Fibroblast of upper back skin (primary cell): ENCODE measurements at places on chromosomes 13 and 19.

- DNase-seq, result no peak
These were observed 3.6 kb downstream of the TRIP10 start for GRCh38 chr19:6743066-6743465.

GRCh38 chr19:30391052-30391451 is 18.9 kb downstream of the ZNF536 start:
- no peak for DNase-seq

- DNase-seq, result no peak
These were observed 26.7 kb upstream of the TDRD3 start for GRCh38 chr13:60370343-60370742.

GRCh38 chr13:59710996-59711701 is 452.6 kb downstream of the DIAPH3 start:
- DNase-seq, result peak; percentile 21

DNA sequence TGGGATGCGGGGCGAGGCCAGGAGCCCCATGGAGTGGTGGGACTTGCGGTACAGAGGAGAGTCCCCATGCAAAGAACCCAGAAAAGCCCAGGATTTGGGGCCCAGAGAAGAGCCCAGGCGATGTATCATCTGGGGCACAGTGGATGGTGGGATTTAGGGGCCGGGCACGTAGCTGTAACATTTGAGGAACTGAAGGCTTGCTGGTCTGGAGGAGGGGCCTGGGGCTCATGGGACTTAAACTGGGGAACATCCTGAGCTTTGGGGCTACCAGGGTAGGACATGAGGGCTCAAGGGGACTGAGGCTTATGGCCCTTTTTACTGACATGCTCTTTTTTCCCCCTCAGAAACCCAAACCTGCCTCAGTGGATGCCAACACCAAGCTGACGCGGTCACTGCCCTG is 13.5 kb downstream of the MED25 start:
- no peak for DNase-seq

DNA sequence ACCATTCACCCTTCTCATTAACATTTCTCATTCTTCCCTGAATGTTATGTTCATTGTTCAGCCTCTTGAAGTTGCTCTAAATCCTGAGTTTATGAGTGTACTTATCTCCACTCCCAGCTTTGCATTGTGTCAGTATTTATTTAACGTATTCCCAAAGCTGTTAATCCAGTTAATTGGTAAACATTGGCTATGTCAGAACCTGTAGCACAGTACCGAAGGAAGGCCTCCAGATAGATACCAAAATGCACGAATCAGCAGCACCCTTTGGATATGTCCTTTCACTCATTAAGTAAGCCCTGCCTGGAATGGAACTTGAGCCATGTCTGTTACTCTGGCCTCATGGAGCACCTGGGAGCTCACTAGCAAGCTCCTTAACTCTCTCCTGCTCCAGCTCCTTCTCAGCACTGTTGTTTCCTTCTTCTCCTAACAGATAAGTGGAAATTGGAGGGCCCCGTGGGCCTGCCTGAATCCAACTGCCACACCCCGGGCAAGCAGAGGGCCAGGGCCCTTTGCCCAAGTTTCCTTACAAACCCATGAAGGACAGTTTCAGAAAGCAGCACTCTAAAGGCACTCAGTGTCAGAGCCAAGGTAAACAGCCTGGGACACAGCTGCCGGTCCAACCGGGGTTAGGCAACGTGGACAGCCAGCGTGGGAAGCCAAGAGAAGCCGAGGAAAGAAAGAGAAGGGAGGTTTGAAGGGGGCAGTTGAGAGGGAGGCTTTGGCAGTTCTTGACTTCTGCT is 155.0 kb upstream of the SERP2 start:
- no peak for DNase-seq

DNA sequence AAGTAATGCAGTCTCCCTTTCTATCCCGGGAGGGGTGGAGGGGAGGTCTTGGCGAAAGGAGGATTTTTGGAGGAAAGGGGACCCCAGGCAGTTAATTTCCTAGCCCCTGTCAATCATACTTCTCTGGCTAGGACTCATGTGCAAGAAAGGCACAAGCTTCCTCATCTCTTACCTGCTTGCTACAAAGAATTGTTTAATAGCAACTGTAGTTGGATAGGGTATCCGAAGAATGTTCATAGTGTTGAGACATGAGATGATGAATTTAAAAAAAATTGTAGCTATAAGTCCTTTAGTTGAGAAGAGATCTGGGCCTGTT is 525 bp downstream of the BORA start:
- DNase-seq, result no peak

DNA sequence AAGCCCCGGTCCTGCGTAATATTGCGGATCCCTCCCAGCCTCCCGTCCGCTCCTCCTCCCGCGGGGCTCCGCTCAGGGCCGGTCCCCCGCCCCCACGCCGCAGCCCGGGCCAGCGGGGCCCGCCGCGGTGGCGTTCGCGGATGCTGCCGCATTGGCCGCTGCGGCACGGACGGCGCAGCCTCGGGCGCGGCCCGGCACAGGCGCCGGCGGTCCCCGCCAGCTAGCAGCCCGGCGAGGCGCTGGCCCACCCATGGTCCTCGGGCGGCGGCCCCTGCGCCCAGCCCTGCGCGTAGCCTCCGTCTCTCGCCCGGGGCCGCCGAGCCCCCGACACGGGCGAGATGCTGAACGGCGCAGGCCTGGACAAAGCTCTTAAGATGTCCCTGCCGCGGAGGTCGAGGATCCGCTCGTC is at the start of gene ATP8A2:
ATP8A2 (plus strand) TSS at position 100 of the 409 bp plus-strand sequence; CDS start at position 339, 239 bp downstream.
- no peak for DNase-seq

- DNase-seq, result no peak
These were observed 348.5 kb downstream of the FOXO1 start for GRCh38 chr13:40317980-40318327.

DNA sequence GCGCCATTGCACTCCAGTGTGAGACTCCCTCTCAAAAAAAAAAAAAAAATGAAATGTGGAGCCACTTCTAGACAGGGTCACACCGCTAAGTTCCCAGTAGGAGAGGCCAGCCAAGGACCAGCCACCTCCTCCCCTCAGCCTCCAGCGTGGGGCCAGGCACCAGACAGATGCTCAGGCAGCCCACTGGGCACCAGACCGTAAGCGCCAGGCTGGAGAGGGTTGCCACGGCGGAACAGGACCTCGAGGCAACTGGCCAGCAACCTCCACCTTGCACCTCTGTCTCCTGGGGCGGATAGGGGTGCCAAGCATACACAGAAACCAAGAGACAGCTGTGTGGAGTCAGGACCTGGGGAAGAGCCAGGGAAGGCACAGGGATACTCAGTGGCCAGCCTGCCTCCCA is 3.7 kb downstream of the PEPD start:
- DNase-seq, result no peak

DNA sequence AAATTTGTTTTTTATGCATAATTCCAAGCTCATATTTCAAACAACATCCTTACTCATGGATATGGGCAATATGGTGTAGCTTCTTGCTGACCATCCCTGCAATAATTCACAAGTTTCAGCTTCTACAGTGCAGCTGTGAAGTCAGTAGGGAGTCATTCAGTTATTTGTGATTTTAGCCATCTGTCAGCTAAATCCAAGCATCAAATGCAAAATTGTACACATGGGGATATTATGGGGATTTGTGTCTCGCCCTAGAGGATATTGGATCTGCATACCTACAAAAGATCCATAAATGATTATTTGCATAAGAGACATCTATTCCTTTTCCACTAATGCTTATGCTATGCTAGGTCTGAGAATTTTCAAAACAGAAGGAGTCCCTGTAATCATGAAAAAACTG is 217.9 kb upstream of the SLITRK5 start:
- DNase-seq, result no peak

DNA sequence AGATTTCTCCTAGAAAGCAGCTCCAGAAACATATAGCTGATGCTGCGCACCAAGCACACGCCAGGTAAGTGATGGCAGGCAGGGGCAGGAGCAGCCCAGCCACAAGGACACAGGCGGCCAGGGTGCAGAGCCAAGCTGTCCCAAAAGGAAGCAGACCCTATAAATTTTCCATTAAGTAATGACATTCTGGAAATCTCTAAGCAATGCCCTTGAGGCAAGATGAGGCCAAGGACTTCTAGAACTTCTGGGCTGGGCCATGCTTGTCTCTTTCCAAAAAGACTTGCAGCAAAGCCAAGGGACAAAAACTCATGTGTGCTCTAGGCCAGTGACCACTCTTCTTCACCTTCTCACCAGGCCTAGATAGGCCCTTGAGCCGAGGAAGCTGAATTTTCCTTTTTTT is 42.2 kb upstream of the EPHX3 start:
- DNase-seq, result no peak

DNA sequence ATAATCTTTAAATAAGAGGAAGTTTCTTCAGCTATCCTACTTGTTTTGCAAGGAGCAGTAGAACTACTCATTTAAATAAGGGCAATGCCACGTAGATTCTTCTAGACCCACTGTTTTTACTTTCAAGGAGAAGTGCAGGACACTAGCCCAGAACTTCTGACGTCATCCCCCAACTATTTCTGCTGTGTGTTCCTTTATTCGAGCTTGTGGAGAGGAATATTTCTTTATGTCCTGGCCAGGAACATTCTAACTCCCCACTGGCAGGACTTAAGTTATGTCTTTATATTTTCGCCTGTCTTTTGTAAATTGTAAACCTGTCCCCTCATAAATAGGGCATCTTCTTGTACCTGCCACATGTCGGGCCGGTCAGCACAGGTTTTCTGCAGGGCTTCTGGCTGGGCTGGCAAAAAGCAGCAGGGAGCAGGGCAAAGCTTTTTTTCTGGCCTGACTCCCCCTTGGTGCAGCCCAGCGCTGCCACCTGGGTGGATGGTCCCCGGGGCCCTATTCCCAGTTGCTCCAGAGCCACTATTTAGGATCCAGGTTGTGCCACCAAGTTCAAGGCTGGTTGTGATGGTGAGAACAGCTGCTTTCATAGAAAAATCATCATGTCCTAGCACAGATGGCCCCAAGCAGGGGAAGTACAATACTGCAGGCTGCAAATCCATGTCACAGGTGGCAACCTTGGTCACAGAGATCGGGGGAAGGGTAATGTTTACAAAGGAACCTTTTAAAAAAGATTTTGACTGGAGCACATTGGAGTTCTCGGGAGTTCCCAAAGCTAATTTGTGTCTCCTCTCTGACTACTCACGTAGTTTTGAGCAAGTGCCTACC is 1.8 kb downstream of the MBNL2 start:
- DNase-seq, result peak; percentile 95

GRCh38 chr19:40594255-40594654 is 6.9 kb upstream of the LTBP4 start:
- no peak for DNase-seq

- no peak for DNase-seq
These were observed 3.5 kb downstream of the AKT2 start for GRCh38 chr19:40281381-40282208.

- DNase-seq, result no peak
These were observed 20.4 kb upstream of the OBI1 start for GRCh38 chr13:78679329-78679728.

DNA sequence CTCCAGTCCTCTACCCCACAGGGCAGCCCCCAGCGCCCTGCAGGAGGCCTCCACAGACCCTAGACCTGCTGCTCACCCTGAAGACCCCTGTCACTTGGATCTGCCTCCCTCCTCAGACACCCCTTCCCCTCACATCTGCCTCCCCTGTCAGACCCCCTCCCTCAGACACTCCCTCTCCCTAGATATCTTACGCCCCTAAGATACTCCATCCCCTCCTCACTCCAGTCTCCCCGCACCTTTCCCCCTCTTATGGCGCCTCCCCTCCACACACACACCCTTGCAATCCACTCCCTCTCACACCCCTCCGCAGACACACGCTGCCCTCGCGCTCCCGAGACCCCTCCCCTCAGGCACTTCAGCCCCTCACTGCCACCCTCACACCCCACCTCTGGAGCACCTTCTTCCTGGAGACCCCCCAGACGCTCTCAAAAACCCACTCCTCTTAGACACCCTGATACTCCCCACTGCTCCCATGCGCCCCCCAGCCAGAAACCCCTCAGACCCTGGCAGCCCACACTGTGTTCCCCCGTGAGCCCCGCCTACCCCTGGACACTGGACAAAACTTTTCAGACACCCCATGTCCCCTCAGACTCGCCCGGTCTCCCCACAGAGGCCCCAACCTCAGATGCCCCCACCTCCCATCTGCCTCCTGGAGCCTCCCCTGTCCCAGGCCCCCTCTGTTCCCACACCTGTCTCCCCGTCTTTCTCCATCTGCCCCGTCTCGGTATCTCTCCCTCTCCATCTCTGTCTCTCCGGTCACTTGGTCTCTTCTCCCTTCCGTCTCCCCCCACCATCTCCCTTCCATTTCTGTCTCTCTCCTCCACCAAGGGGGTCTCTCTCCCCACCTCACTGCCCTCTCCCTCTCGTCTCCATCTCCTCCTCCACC is 14.5 kb downstream of the ERFL start:
- DNase-seq, result no peak

DNA sequence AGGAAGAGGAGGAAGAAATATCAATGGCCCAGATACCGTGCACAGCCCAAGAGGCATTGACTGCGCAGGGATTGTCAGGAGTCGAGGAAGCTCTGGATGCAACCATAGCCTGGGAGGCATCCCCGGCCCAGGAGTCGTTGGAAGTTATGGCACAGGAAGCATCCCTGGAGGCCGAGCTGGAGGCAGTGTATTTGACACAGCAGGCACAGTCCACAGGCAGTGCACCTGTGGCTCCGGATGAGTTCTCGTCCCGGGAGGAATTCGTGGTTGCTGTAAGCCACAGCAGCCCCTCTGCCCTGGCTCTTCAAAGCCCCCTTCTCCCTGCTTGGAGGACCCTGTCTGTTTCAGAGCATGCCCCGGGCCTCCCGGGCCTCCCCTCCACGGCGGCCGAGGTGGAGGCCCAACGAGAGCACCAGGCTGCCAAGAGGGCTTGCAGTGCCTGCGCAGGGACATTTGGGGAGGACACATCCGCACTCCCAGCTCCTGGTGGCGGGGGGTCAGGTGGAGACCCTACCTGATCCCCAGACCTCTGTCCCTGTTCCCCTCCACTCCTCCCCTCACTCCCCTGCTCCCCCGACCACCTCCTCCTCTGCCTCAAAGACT is 36.0 kb downstream of the KEAP1 start:
- DNase-seq, result no peak

- peak; percentile 89 for DNase-seq
These were observed 140.2 kb downstream of the KLF5 start for GRCh38 chr13:73198991-73199411.

GRCh38 chr19:33497778-33498175 is 23.8 kb downstream of the PEPD start:
- DNase-seq, result no peak

DNA sequence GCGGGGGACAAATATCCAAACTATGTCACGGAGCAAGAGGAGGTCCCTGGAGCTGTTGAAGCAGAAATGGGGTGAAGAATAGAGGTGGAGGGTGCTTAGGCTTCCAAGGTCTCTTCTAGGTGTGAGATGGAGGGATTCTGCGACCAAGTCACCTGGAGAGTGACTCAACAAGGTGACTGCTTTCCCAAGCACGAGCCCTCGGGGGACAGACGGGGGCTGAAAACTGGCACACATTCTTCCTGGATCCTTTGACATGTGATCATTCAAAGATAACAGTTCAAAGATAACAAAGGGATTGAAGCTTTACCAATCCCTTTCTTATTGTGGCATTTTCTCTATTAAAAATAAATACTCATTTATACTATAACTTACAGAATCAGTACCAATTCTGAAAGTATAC is 2.2 kb upstream of the TEX101 start:
- DNase-seq, result no peak
